Left lung (tissue), 14 donors: ENCODE measurements at places on chromosomes 2 and 18.

DNA sequence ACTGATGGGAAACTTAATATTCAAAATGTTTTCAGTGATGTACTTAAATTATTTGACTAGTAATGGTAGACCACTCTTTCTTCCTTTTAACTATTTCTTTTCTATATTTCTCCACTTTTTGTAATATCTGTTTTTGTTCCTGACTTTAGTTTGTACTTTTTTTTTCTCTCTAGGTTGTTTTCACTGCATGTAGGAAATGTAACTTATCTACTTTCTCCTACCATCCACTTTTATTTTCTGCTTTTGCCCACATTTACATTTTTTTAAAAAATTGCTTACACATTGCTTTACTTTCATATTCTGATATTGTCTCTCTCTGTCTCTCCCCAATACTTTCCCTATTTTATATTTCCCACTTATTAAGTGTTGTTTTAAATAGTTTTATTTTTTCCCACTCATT, 47.0 kb downstream of the ZNF407 start:
- DNase-seq, result no peak

DNA sequence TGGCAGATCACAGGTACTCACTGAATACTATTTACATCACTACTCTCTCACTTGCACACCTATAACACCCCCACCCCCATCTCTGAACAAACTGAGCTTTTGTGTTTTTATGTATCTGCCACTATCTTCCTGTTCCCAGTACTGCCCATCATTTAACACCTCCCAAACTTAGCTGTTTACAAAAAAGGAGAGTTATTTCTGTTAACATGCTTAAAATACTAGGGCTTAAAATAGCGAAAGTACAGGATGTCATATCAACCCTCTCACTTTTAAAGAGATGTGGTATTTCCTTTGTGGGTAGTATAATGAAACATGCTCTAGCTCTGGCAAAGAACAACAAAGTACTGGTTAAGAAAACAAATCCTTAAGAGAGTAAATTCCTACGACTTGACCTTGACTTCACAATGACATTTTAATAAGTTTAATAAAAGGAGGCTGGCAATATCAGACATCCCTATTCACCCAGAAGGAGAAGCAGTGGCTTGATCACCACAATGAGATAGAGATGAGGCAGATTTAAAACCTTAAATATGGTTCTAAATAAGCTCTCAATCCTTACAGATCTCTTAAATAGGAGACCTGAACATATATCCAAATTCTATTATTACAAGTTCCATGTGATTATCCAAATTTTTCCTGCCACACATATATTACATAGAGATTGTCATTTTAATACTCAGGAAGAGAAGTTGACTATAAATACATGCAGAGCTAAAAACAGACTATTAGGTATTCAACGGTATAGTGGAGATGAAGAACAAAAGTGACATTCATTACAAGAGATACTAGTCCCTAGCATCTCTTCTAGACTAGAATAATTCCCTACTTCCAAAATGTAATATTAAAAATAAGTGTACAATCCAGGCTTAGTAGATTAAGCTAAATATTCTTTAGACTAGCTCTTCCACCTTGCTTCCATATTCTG, 36.9 kb downstream of the TRAK2 start:
- DNase-seq, result no peak

DNA sequence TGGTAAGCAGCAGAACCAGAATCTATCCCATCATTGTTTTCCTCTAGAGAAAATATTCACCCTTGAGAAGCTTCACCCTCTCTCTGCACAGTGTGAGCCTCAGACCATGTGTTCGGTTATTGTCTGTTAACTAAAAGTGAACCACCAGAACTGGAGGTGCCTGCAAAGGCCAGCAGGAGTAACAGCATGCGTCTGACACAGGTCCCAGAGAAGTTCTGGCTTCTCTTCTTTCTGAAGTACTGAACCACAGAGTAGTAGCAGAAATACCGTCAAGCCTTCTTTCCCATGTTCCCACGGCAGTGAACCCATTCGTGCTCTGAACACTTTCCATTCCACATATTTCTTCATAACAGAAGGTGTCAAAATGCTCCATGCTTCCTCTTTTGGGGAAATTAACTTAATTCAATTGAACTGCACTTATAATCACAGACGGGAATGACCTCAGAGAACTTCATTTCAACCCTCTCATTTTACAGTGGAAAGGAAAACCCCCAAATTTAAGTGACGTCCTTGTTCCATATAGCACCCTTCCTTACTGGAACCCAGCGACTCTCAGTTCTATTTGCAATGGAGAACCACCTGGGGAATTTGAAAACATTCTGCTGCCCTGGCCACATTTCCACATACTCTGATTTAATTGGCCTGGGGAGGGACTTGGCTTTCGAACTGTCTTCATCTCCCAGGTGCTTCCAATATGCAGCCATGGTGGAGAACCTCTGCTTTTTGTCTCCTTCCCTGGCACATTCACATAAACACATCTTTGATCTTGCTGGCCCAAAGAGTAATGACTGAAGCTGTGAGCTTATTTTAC, 519.1 kb downstream of the RNF144A start:
- DNase-seq, result no peak

DNA sequence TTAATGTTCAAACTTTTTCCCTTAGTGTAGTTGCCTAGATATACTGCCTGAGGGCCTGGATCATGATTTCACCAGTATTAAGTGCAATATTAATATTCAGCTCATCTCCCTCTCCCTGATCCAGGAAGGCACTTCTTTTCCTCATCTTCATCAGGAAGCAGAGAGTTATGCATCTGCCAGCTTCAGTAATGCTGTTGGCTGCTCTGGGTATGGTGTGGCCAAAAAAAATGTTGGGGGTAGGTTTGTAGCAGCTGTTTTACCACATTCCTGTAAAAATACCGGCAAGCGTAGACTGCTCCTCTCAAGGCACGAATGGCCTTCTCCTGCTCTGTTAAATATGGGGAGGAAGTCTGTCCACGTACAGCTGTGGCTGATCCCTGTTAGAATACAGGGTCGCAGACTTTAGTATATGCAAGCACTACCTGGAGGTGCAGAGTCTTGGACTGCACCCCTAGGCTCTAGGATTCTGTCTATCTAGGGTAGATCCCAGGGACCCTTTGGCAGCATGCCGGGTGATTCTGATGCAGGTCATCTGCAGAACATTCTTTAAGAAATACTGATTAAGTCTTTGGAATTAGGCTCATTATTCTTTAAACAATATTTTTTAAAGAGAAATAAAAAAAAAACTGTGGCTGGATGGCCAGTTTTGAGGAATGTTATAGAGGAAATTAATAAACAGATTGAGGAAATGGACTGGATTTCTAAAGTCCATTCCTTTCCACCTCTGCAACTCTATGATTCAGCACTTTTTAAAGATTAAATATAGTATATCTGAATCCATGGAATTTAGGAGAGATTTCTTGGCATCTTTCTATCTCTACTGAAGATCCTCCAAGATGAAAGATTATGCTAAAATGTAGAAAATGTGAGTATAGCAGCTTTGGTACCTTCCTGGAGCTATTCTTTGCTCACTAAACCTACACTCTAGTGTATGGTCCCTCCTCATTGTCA, 21.0 kb upstream of the GLS start:
- DNase-seq, result no peak

DNA sequence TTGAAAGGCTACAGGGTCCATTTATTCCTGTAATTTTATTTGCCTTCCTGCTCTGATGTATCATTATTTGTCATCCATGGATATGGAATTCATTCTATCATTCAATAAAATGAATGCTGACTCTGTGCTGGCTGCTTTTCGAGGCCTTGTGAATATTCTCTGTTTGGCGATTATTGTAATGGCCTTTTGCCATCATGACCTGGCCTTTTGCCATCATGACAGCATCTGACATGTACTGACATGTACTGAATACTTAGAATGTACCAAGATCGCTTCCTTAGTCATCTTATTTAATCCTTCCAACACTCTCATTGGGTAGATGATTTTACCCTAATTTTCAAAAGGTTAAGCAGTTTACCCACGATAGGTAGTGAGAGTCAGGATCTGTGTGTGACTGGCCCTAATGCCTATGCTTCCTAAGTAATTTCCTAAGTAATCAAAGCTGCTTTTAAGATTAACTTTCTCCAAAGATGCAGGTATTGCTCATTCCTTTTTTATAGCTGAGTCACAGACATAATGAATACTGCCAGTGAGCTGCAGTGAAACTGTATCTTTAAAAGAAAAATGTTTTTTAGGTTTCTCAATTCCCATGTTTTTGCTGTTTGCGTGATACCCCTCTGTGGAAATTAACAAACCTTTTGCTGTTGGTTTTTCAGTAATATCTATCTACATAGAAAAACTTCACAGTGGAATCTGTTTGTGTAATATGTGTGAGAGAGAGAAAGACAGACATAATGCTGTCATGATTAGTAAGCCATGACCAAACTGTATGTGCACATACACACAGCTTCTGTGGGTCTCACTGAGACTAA, 127.8 kb downstream of the CERS6 start:
- no peak for DNase-seq

- no peak for DNase-seq
These were observed 106.5 kb downstream of the SEPTIN10 start for GRCh38 chr2:109507217-109507616.

- no peak for DNase-seq
These were observed 819.7 kb upstream of the ZEB2 start for GRCh38 chr2:145339646-145340045.

- DNase-seq, result no peak
These were observed 46.9 kb downstream of the GREB1 start for GRCh38 chr2:11580697-11581096.

- peak; percentile 73 for DNase-seq
These were observed 231.4 kb downstream of the HAUS1 start for GRCh38 chr18:46335534-46336101.

- no peak for DNase-seq
These were observed 12.1 kb downstream of the LTBP1 start for GRCh38 chr2:32958821-32959220.

GRCh38 chr2:224951723-224952481, 90.4 kb downstream of the DOCK10 start:
- DNase-seq, result no peak

- DNase-seq, result peak; percentile 68
These were observed 1.6 kb downstream of the CRIM1 start for GRCh38 chr2:36356990-36357846.

GRCh38 chr2:85250045-85250444, 77.7 kb downstream of the TGOLN2 start:
- DNase-seq, result no peak

- no peak for DNase-seq
These were observed 58.5 kb upstream of the MAP4K4 start for GRCh38 chr2:101638817-101639605.

GRCh38 chr2:204074456-204074855, 137.9 kb downstream of the ICOS start:
- no peak for DNase-seq

DNA sequence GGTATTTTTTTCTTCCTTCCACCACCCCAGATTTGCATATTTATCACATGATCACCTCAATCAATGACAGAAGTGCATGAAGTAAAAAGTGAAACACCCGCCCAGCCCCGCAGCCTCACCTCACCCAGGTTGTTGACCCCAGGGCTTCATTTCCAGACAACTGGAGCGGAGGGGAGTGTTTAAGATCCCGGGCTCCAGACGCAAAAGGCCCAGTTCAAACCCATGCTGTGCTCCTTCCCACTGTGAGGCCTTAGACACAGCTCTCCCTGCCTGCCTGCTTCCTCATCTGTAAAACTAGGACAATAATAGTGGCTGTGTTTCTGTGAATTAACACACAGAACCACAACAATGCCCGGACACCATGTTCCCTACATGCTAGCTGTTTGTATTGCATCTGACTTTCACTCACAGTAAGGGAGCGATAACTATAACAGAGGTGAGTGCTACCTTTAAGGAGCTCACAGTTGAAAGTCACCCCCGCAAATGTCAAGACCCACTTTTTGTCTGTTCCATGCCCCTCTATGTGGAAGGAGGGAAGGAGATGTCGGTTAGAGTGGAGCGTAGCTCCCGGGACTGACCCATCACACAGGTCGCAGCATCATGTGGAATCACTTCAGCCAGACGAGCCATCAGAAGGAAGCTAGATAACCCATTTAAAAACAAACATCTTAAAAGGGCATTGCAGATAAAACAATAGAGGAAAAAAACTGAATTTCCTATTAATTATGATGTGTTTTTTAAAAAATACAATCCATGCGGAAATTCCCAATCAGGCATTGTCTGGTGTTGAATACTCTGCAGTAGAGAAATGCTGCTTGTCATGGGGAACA, 77.5 kb upstream of the DAPL1 start:
- DNase-seq, result no peak

DNA sequence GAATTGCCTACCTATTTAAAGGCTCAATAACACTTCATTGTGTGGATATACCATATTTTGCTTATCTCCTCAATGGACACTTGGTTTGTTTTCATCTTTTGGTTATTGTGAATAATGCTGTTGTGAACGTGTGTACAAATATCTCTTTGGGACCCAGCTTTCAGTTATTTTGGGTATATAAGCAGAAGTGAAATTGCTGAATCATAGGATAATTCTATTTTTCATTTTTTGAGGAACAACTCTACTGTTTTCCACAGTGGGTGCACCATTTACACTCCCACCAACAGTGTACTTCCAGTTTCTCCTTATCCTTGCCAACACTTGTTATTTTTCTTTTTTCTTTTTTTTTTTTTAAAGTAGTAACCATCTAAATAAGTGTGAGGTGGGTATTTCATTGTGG, 29.0 kb downstream of the PTPN4 start:
- DNase-seq, result no peak

DNA sequence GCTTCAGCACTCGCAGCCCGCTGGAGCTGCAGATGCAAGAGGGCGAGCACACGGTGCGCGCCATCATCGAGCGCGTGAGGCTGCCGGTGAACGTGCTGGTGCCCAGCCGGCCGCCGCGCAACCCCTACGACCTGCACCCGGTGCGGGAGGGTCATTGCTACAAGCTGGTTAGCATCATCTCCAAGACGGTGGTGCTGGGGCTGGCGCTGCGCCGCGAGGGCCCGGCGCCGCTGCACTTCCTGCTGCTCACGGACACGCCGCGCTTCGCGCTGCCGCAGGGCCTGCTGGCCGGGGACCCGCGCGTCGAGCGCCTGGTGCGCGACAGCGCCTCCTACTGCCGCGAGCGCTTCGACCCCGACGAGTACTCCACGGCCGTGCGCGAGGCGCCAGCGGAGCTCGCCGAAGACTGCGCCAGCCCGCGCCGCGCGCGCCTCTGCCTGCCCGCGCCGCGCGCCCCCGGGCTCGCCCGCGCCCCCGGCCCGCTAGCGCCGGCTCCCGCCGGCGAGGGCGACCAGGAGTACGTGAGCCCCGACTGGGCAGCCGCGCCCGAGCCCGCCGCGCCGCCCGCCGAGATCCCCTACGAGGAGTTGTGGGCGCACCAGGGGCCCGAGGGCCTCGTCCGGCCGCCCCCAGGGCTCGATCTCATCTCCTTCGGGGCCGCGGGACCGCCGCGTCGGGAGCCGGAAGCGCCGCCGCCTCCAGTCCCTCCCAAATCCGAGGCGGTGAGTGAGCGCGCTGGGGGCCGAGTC, 11.8 kb downstream of the GAREM2 start:
- DNase-seq, result peak; percentile 92

GRCh38 chr2:72454189-72454588, 306.5 kb upstream of the CYP26B1 start:
- DNase-seq, result no peak

DNA sequence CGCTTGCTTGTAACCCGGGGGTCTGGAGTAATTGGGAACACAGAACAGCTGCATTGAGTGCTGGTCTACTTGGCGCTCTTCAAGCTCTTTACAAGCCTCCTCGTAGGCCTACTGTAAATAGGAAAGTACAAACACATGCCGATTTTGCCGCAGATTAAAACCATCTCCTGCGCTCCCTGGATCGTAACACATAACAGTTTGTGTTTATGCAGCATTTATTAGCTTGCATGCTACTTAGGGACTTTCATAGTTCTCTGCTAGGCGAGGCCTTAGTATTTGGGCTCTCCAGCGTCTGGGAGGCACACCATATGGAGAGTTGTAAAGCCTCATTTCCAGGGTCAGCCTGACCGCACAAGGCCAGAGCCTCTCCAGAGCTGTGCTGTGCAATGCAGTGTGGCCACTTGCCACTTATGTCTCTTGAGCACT, 84.0 kb upstream of the HAAO start:
- DNase-seq, result no peak
